CD4-positive, alpha-beta T cell treated with Interleukin-6 at 100 ng/mL for 8 hours (primary cell): ENCODE measurements at places on chromosomes 2 and 18.

- DNase-seq = no peak
Measured at GRCh38 chr2:216082805-216083204, 1.1 kb downstream of the TMEM169 start.

DNA sequence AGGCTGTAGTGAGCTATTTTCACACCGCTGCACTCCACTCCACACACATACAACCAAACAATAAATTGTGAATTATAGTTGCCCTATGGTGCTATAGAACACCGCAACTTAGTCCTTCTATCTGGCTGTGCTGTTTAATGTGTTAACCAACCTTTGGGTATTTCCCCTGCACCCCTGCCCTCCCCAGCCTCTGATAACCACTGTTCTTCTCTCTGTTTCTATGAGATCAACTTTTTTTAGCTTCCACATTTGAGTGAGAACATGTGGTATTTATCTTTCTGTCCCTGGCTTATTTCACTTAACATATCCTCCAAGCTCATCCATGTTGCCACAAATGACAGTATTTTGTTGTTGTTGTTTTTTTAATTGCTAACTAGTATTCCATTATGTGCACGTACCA lies 32.5 kb downstream of the TET3 start:
- no peak for DNase-seq

- DNase-seq = no peak
Measured at GRCh38 chr2:235806986-235807750, 313.3 kb downstream of the AGAP1 start.

DNA sequence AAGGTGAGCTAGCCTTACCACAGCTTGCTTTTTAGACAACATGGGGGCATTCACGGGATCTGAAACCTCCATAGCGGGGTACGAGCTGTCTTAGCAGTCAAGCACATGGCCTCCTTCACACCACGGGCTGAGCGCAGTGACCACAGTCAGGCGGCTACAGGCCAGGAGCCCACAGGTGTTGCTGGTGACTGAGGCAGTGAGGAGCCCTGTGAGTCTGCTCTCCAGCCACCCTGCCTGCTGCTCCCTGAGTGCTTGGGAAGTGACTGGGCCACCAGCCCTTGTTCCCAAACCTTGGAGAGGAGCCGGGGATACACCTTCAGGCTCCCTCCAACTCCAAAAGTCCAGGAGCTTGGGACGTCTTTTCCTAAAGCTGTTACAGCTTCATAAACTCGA lies 418.1 kb upstream of the MYT1L start:
- no peak for DNase-seq

- no peak for DNase-seq
Measured at GRCh38 chr18:31658670-31659575, 25.5 kb downstream of the B4GALT6 start.

DNA sequence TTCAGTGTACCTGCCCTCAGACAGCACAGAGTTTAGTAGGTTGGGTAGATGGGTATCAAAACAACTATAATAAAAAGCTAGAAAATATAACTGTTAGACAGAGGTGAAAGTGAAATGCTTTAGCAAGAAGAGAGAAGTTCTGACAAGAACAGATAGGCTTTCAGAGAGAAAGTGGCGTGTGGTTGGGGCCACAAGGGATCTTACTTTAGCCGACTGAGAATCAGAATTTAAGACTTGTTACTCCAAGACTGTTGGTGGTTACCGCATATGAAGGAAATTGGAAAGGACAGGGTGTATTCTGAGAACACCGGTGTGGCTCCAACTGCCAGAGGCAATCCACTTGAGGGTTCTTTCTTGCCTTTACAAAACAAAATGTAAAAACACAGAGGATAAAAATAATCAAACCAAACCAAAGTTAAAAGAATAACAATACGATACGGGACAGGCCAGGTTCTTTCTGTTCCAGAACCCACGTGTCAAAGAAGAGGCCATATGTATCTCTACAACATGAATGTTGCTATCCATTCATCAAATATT lies 44.4 kb upstream of the AGPS start:
- DNase-seq = no peak

GRCh38 chr2:159921752-159922404 lies 123.9 kb upstream of the CD302 start:
- DNase-seq = peak; percentile 66

DNA sequence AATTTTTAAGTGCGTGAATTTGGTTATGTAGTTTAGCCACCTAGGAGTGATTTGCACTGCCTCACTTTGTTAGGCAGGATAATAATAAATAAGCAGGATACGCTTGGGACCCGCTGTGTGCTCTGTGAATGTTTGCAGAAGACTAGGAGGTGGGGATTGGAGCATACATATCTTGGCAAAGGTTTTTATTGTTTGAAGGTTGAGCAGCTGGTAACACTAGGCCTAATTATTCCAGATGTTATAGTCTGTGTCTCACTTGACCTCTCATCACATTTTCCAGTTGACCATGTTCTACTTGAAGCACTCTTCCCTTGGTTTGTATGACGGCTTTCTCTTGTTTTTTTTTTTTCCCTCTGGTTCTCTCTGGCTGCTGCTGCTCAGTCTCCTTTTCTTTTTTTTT lies 42.7 kb downstream of the FHOD3 start:
- DNase-seq = no peak

DNA sequence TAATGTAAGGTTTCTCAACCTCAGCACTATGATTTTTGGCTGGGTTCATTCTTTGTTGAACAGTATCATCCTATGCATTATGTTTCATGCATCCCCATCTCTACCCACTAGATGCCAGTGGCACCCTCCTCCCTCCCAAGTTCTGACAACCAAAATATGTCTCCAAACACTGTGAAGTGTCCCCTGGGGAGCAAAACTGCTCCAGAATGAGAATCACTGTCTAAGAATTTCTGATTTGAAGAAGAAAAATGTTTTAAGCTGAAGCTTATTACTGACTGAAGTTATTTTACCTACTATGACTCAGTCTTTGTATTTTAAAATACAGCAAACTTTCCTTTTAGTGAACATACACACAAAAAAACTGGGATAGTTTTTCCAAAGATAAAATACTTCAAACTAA lies 3.4 kb downstream of the THADA start:
- DNase-seq = no peak

GRCh38 chr18:52610451-52611115 lies 270.6 kb downstream of the DCC start:
- DNase-seq = no peak

DNA sequence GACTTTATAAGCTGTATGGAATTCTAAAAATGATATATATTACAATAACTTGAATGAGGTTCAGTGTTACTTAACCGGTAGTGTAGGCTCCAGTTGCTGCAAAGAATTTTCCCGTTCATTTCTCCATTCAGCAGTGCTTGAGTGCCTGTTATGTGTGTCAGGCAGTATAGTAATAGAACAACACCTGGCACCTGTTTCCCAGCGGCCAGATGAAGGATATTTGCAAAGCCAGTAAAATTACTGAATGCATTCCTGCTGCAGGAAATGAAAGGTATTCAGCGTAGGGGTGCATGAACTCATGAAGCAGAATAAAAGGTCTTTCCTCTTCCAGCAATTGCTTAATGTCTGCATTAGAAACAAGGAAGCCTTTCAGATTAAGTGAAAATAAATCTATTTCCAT lies 18.8 kb downstream of the YPEL5 start:
- no peak for DNase-seq

DNA sequence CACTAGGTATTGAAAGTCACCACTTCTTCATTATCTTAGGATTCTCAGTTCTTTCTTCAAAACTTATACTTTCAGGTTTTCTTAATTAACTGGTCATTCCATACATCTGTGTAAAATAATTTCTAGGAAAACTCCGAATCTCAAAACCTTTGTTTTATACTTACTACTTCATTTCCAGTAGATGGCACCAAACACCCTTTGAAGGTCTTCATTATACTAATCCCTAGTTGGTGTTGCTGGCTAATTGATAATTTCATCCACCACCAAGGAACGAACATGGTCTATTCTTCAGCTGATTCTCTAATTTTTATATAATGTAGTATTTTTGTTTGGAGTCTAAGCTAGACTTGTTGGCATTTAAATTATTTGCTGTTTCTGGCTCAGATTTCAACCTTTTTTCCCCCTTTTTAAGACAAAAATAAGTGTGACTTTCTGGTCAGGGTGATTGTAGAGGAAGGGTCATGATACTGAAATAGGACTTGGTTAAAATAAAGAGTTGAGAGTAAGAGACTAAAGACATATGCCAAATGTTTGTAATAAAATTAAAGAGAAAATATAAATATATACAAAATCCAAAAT lies 2.8 kb upstream of the MXD1 start:
- peak; percentile 54 for DNase-seq

GRCh38 chr2:171878481-171878993 lies 15.5 kb downstream of the SLC25A12 start:
- DNase-seq = no peak

- no peak for DNase-seq
Measured at GRCh38 chr2:207792244-207792785, 22.6 kb upstream of the FZD5 start.

DNA sequence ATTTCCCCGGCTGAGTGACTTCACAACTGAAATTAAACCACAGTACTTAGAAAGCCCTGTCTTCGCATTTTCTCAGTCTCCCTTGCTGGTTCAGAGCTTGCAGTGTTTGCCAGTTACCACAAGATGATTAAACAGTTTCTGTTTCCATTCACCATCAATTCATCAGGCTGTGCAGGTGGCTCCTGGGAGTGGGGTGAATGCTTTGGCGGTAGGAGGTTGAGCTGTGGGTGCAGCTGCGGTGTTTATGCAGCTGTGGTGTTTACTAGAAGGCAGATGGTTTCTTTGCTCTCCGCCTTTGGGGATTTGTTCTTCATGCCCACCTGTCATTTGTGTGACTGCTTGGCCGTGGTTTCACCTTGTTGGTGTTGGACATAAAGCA lies 16.1 kb downstream of the ACOXL start:
- DNase-seq = peak; percentile 41

GRCh38 chr2:102226612-102227391 lies 40.0 kb downstream of the IL1RL2 start:
- no peak for DNase-seq

DNA sequence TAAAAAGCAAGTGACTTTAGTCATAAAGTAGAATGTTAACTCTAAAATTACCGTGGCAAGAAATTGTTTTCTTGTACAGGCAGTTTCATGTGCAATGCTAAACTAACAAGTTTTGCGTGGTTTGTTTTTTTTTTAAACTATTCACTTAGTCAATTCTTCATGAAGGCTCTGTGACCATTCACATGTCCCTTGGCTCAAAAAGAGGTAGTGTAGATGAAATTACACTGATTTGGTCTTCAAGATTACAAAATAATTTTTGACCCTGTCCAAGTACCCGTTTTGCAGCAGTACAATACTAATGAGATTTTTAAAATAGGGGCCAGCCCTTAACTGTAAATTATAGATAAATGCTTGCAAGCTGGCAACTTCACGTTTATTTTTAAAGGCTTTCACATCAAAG lies 1.3 kb downstream of the TMEM131 start:
- no peak for DNase-seq

GRCh38 chr18:61992285-61992684 lies 99.5 kb upstream of the RNF152 start:
- no peak for DNase-seq

DNA sequence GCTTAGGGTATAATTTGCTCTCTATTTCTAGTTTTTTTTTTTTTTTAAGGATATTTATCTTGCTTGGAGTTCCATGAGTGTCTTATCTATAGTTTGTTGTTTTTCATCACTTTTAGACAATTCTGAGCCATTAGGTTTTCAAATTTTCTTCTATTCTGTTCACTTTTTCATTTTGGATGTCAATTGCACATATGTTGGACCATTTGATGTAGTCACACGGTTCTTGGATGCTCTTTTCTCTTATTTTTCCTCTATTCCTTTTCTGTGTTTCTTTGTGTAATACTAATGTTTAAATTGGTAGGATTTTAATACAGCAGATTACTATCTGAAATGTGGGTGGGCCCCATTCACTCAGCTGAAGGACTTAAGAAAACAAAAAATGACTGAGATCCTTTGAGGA lies 292.6 kb downstream of the CALCRL start:
- no peak for DNase-seq

GRCh38 chr2:117222809-117223208 lies 591.7 kb upstream of the DDX18 start:
- no peak for DNase-seq

- no peak for DNase-seq
Measured at GRCh38 chr18:76662626-76663025, 159.7 kb upstream of the ZNF236 start.

DNA sequence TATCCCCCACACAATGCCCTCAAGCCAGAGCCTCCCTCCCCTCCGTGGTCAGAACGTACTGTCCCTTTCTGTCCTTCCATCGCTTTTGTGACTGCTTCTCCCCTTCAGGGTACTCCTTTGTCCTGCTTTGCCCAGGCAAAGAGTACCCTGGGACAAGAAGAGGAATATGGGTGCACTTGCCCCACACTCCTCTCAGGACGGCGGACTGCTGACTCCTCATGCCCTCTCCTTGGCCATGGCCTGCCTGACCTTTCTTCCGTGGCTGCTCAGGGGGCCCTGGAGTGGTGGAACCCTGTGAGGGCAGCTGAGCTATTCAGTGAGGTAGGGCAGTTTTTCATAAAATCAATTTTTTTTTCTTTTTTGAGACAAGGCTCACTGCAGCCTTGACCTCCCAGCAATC lies 18.7 kb downstream of the C2orf74 start:
- no peak for DNase-seq

DNA sequence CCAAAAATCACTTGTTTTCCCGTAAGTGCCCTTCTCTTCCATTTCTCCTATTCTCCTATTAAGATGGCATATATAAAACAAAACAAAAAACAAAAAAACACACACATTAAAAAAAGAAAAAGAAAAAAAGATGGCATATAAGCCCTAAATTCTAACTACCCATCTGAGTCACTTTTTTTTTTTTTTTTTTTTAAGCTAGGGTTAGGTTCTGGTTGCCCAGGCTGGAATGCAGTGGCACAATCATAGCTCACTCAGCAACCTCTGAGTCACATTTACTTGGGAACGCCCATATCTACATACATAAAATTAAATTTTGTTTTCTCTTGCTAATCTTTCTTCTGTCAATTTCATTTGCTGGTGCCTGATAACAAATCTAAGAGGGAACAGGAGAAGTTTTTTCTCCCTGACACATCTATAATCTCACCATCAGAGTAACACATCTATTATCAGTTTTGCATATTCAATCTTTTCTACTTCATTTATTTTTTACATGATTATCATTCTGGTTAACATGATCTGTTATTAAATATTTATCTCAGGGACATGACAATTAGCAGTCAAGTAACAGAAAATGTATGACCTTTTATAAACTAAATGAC lies 52.1 kb downstream of the EEF1B2 start:
- no peak for DNase-seq

GRCh38 chr2:158502974-158503373 lies 46.2 kb downstream of the PKP4 start:
- no peak for DNase-seq

DNA sequence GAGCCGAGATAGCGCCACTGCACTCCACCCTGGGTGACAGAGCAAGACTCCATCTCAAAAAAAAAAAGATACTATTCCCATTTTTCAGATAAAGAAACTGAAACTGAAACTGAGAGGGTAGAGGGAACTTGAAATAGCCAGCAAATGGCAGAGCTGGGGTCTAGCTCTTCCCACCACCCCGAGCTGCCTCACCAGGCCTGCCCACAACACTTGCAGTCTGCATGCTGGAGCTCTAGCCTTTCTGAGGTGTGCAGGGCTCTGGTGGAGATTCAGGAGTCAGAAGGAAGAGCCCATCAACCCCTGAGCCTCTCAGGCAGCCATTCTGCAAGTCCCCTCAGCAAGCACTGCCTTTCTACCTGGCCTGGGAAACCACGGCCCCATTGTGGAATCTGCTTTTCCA lies 14.3 kb downstream of the EDAR start:
- DNase-seq = no peak
